Activated CD4-positive, CD25-positive, alpha-beta regulatory T cell (primary cell): ENCODE measurements at places on chromosomes 11 and 22.

GRCh38 chr11:130156108-130157022 lies 3.2 kb upstream of the ST14 start:
- no peak for DNase-seq

DNA sequence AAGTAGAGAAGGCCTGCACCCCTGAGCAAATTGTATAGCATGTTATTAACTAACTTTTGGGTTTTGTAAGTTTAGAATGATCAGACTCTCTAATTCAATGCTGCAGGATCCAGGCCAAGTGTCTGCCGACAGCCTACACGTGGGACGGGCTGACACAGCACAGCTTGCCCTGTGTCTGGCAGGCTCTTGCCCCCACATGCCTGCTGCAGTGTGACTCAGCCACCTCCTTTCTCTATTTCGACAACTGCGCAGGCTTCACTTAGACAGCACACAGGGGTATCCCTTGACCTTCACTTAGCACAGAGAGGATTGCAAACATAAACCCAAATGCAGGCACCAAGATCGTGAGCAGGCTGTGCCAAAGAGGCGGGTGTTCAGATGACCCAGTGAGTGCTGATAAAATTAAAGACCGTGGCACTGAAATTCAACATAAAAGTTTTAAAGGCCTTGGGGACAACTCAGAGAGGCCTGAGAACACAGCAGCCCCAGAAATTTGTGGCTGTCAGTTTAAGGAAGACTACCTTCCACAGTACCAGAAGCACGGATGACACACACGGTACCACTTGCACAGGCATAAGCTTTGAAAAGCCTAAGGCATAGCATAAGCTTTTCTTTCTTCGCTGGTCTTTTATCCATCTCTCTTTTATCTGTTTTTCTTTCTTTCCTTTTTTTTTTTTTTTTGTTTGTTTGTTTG lies 37.8 kb downstream of the SCN3B start:
- DNase-seq = no peak

DNA sequence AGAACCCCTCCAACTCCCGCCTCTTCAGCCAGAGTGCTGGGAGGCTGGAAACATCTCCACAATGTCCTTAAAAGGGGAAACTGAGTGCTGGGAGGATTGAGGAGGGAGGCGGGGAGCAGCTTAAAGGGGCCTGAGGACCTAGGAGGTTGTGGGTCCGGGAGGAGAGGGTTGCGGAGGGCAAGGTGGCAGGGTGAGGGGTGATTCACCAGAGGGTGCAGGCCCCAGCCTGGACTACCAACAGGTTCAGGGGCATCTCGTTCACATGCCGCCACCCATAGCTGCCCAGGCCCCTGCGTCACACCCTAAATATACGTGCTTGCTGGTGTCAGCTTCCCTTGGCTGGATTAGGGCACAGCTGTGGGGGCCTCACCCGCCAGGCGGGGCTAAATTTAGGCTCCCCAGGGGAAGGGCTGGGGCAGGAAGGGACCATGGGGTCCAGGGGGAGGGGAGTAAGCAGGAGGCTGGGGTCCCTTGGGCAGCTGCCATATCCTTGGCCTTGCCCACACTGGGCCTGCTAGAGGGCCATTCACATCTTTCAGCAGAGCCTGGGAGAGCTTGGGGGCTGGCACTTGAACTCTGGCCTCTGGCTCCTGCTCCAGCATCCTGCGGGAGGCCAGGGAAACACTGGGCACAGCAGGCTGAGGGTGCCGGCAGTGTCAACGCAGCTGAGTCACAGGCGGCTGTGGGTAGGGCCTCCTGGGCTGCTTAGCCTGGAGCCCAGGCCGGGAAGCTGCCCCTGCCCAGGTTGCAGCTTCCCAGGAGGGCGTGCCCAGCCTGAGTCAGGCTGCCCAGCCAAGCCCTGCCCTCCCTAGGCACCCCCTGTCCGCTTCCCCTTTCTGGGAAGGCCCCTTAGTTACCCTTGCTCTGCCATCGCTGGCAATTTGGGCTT lies 1.3 kb downstream of the EHBP1L1 start:
- no peak for DNase-seq

DNA sequence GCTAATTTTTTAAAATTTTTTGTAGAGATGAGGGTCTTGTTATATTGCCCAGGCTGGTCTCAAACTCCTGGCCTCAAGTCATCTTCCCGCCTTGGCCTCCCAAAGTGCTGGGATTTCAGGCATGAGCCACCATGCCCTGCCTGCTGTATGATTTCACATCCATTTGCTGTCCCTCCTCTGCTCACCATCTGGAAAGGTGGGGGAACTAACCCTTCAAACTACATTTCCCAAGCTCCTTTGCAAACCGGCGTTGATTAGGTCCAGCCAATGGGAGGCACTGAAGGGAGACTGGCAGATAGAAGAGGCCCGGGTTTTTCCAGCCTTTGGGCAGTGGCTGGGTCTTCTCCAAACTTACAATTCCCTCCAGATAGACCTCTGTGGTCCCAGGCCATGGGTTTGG lies 19.3 kb downstream of the RFPL1 start:
- no peak for DNase-seq

GRCh38 chr11:9512370-9513019 lies 51.7 kb downstream of the ZNF143 start:
- no peak for DNase-seq
